Left ventricle myocardium inferior (tissue), 1 donor: ENCODE measurements at places on chromosomes 2 and 18. TPM values are rescaled to one million over a fixed set of nuclear protein-coding genes. Genes with fewer than 3 reads are reported as not detected.

DNA sequence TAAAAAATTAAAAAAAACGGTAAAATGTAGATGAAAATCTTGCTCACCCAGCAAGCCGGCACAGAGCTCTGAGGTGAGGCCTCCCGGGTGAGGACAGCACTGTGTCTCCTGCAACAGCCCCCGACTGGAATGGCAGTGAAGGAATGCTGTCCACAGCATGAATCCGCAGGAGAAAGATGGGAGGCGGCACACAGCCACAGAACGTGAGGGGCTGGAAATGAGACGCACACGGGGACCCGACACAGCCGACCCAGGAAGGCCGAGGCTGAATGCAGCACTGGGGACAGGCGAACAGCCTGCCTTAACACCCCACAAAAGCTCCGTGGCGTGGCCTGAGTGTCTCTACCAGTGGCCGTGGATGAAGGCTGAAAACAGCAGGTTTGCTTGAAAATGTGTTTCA lies 34.7 kb downstream of the BOK start:
- no peak overlapping the region for H3K4me3 ChIP-seq
- H3K27ac ChIP-seq, result no peak overlapping the region
- H3K4me1 ChIP-seq, result no peaks in the 10 kb centered on the region
- no peaks in the 10 kb centered on the region for H3K27me3 ChIP-seq

The KCNG3 gene
- not detected for total RNA-seq

- H3K4me1 ChIP-seq, result peaks cover 16% of the 10 kb centered on the region
- no peaks in the 10 kb centered on the region for H3K36me3 ChIP-seq
These were observed 99.8 kb upstream of the RAB6C start for GRCh38 chr2:129879614-129880180.

GRCh38 chr2:192578780-192579179 lies 384.0 kb upstream of the TMEFF2 start:
- H3K36me3 ChIP-seq, result no peaks in the 10 kb centered on the region
- no peak overlapping the region for H3K4me3 ChIP-seq
- no peaks in the 10 kb centered on the region for H3K4me1 ChIP-seq
- DNase-seq, result no peak
- no peaks in the 10 kb centered on the region for H3K27me3 ChIP-seq

GRCh38 chr2:99918389-99918788 lies 224.0 kb downstream of the AFF3 start:
- no peak overlapping the region for H3K27ac ChIP-seq
- DNase-seq, result no peak
- H3K4me1 ChIP-seq, result no peaks in the 10 kb centered on the region
- H3K4me3 ChIP-seq, result no peak overlapping the region
- no peaks in the 10 kb centered on the region for H3K27me3 ChIP-seq

GRCh38 chr2:213145715-213146242 lies 5.6 kb downstream of the IKZF2 start:
- H3K4me3 ChIP-seq, result no peak overlapping the region
- no peaks in the 10 kb centered on the region for H3K36me3 ChIP-seq
- DNase-seq, result no peak
- H3K27me3 ChIP-seq, result no peaks in the 10 kb centered on the region

DNA sequence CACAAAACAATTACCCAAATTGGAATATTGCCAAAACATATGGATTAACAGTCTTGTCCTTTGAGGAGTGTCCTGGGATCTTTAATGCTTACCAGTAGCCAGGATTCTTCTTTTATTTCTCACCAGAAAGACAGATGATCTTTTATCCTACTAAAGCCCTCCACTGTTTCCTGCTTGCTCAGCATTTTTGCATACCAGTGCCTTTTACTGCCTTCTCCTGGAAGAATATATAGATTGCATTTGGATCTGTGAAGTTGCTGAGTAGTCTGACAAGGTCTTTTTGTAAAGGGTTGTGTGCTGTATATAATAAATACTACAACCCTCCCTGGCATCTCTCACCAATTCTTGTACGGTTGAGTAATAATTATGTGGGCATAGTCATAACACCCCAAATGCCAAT lies 652.2 kb downstream of the LRRTM4 start:
- no peaks in the 10 kb centered on the region for H3K4me1 ChIP-seq
- no peak overlapping the region for H3K27ac ChIP-seq
- no peaks in the 10 kb centered on the region for H3K36me3 ChIP-seq
- no peak for DNase-seq
- H3K27me3 ChIP-seq, result no peaks in the 10 kb centered on the region

DNA sequence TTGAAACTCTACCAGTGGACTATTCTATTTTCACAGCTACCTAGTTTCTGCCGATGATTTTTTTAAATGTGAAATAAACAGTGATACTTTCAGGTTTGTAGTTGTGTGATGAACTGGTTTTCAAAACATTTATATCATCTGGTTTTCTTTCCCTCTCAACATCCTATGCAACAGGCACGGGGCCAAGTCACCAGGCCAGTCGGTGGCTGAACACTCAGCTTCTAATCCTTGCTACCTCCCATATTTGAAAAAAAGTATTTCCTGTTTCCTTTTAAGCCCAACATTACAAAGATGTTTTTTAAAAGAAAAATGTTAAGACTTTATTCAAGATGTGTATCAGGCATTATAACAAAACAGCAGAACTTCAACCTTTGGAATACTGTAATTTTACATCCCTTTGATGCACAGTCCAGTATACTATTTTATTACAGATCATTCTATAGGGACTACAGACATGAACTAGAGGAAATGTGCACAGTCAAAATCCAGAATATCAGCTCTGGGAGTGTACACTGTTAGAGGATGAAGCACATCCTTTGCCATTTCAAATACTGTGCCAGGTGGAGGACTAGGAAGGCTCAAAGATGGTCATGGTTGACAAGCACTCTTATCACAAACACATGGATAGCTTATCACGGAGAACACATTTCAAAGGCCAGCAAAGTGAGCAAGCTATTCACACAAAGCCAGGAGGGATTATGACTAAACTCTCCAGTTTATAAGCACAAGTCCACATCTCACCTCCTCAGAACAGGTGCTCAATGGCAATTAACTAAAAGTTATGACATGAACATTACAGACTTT lies 14.6 kb downstream of the MRPL35 start:
- peaks cover 28% of the 10 kb centered on the region for H3K4me1 ChIP-seq
- H3K36me3 ChIP-seq, result peaks cover 50% of the 10 kb centered on the region
- H3K4me3 ChIP-seq, result no peak overlapping the region
- H3K27ac ChIP-seq, result peak overlapping the region; percentile 51
- no peak for DNase-seq

- H3K4me3 ChIP-seq, result no peak overlapping the region
- H3K36me3 ChIP-seq, result no peaks in the 10 kb centered on the region
- DNase-seq, result no peak
- no peak overlapping the region for H3K27ac ChIP-seq
- H3K27me3 ChIP-seq, result no peaks in the 10 kb centered on the region
These were observed 94.9 kb downstream of the ARL6IP6 start for GRCh38 chr2:152813351-152813750.

The DNAH6 gene
- 0.14 TPM for total RNA-seq

The FRZB gene
- total RNA-seq, result 2.2 TPM

GRCh38 chr2:55269645-55269990 lies 587 bp upstream of the MTIF2 start:
- H3K36me3 ChIP-seq, result peaks cover 25% of the 10 kb centered on the region
- H3K27me3 ChIP-seq, result no peaks in the 10 kb centered on the region
- H3K27ac ChIP-seq, result peak overlapping the region; percentile 93
- H3K4me3 ChIP-seq, result peak overlapping the region; percentile 78
- H3K4me1 ChIP-seq, result peaks cover 23% of the 10 kb centered on the region

The ALLC gene
- not detected for total RNA-seq

GRCh38 chr2:174827371-174828369 lies 63.4 kb upstream of the CHRNA1 start:
- peaks cover 60% of the 10 kb centered on the region for H3K4me1 ChIP-seq
- H3K27ac ChIP-seq, result peak overlapping the region; percentile 71
- no peaks in the 10 kb centered on the region for H3K36me3 ChIP-seq
- no peak overlapping the region for H3K4me3 ChIP-seq

- no peak overlapping the region for H3K27ac ChIP-seq
- DNase-seq, result no peak
- H3K4me1 ChIP-seq, result peaks cover 4% of the 10 kb centered on the region
- no peak overlapping the region for H3K4me3 ChIP-seq
These were observed 118.8 kb downstream of the ESCO1 start for GRCh38 chr18:21481739-21482138.

GRCh38 chr2:152585830-152586484 lies 131.3 kb downstream of the PRPF40A start:
- H3K36me3 ChIP-seq, result peaks cover 4% of the 10 kb centered on the region
- no peak overlapping the region for H3K4me3 ChIP-seq
- peaks cover 16% of the 10 kb centered on the region for H3K4me1 ChIP-seq
- H3K27me3 ChIP-seq, result no peaks in the 10 kb centered on the region
- DNase-seq, result no peak
- H3K27ac ChIP-seq, result no peak overlapping the region

DNA sequence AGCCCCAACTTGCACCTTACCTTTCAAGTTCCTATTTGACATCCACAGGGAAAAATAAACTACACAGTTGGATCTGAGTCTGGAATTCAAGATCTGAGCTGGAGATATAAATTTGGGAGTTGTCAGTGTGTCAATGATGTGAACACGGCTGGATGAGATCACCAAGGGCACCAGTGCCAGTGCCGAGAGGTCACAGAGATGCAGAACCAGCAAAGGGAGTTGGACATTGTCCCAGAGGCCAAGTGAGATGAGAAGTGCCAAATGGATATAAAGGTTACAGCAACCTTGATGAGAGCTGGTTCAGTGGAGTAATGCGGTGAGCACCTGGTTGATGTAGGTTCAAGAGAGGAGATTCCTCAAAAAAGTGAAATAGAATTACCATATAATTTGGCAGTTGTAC lies 24.8 kb downstream of the LRRFIP1 start:
- H3K4me1 ChIP-seq, result peaks cover 51% of the 10 kb centered on the region
- no peaks in the 10 kb centered on the region for H3K36me3 ChIP-seq
- H3K27me3 ChIP-seq, result no peaks in the 10 kb centered on the region
- DNase-seq, result peak; percentile 67

DNA sequence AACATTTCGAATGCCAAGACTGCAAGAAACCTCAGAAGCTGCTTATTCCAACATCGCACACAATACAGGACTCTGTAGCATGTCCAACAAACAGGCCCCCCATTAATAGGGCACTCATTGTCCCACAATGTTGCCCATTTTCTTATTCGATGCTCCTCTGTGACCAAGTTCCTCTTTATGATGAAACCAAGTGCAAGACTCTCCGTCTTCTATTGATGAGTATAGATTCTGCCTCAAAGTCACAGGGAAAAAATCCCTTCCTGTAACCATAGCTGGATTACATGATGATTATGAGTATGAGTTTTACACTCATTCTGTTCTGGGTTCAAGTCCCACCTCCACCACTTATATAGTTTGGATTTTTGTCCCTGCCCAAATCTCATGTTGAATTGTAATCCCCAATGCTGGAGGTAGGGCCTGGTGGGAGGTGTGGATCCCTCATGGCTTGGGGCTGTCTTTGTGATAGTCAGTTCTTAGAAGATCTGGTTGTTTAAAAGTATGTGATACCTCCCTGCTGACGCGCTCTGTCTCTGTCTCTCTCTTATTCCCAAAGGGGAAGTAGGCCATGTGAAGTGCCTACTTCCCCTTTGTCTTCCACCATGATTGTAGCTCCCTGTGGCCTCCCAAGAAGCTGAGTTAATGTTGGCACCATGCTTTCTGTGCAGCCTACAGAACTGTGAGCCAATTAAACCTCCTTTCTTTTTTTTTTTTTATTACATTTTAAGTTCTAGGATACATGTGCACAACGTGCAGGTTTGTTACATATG lies 148.7 kb downstream of the OSR1 start:
- peaks cover 5% of the 10 kb centered on the region for H3K4me1 ChIP-seq
- no peak overlapping the region for H3K27ac ChIP-seq
- H3K36me3 ChIP-seq, result no peaks in the 10 kb centered on the region
- H3K27me3 ChIP-seq, result no peaks in the 10 kb centered on the region

The RND3 gene
- 26.9 TPM for total RNA-seq

The TWIST2 gene
- total RNA-seq, result 2.7 TPM

The PLEKHH2 gene
- 1.3 TPM for total RNA-seq

DNA sequence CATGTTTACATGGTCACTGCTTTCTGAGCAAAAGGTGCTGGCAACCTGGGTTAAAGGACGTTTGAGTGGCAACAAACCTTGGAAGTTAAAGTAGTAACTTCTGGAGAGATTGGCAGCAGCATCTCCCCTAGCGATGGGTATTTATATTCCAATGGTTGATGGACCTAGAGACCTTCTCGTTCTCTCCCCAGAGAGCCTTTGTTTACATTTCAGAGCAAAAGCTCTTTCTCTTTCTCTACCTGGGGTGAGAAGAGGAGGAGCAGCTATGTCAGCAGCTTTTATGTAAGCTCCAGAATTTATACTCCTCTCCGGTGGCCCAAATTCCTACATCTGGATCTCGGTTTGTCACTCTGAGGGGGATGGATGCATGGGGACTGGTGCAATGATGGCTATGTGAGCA lies 213.7 kb upstream of the ARL4C start:
- H3K4me1 ChIP-seq, result no peaks in the 10 kb centered on the region
- peaks cover 29% of the 10 kb centered on the region for H3K27me3 ChIP-seq
- H3K27ac ChIP-seq, result no peak overlapping the region
- no peaks in the 10 kb centered on the region for H3K36me3 ChIP-seq
- no peak for DNase-seq

The LYPD6 gene
- total RNA-seq, result 0.08 TPM

The SOCS6 gene
- 20.2 TPM for total RNA-seq

DNA sequence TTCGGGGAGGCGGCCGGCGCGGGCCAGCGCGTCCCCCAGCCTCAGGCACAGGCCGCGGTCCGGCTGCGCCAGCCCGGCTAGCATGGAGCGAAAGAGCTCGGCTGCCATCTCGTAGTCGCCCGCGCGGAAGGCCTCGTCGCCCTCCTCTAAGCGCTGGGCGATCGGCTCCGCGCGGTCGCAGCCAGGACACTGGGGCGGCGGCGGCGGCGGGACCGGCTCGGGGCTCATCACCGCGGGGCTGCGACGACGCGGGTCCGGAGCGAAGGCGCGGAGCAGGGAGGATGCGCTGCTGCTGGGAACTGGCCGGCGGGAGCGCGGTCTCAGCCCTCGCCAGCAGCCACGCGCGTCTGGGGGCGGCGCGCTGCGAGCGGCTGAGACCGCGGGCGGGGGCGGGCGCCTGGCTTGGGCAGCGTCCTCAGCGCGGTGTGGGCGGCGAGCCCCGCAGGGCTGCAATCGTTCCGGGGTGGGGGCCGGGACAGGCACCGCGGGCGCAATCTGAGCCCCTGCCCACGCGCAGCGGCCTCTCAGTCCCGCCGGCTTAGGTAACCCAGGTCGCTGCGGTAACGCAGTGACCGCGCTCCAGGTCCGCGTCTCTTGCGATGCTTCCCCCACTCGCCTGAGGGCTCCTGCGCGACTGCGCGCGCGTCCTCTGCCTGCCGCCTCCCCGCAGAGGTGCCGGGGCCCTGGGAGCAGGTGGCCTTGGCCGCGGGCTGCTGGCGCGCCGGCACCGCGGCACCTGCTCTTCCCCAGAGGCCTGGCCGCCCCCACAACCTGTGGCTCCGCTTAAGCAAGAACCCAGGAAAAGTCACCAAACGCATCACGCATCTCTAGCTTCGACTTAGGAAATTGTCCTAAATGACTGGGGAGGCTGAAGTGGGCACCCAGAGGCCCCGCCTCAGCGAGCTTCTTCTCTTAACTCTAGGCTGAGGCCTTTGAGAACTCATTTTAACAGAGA lies at the start of gene LONRF2:
Gene LONRF2, minus strand, starts transcription at position 636 of the 955 bp plus-strand sequence. Its CDS starts 408 bp downstream, at position 228.
- H3K36me3 ChIP-seq, result no peaks in the 10 kb centered on the region
- peak; percentile 39 for DNase-seq
- peaks cover 31% of the 10 kb centered on the region for H3K4me1 ChIP-seq
- peaks cover 42% of the 10 kb centered on the region for H3K27me3 ChIP-seq
- peak within 1 kb of the TSS; percentile 87 for H3K27ac ChIP-seq
